AG08396 (cell line): ENCODE measurements at places on chromosomes 2 and 18.

GRCh38 chr2:171729952-171730317, 42.7 kb downstream of the DYNC1I2 start:
- no peak for DNase-seq

- no peak for DNase-seq
Observed at GRCh38 chr2:227366769-227367426, 12.2 kb downstream of the TM4SF20 start.

GRCh38 chr2:121080013-121080772, 204.8 kb downstream of the TFCP2L1 start:
- peak; percentile 74 for DNase-seq

DNA sequence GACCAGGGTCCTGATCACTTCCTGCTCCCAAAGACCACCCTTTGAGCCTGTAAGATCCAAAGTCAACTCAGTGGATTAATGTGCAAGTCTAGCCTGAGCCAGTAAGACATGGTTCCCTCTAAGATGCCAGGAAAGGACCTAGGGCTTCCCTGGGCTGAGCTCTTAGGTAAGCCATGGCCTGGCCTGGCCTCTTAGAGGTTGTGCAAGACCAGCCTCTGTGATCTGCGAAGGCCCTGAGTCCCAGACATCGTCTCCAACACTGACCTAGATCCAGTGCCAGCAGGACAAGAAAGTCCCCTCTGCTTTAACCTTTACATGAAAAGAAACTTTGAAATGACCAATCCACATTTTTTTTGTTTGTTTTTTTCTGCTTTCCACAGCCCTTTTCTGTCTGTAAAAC, 73.6 kb upstream of the CYP1B1 start:
- no peak for DNase-seq

DNA sequence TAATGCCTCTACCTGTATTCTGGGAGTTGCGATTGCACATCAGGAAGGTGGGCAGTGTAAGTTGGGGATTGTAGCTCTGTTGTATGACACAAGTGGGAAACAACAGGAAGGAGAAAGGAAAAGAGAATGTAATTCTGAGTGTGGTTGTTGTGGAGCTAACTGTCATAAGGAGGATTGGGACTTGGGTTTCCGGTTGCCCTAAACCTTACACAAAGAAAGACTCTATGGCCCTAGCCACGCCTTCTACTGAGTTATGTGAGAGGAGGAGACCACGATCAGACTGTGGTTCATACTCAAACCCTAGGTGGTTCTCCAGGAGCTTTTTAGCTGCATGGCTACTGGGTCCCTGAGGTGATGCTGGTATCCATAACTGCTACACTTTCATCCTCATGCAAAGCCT, 86.5 kb downstream of the TANC1 start:
- DNase-seq: no peak

DNA sequence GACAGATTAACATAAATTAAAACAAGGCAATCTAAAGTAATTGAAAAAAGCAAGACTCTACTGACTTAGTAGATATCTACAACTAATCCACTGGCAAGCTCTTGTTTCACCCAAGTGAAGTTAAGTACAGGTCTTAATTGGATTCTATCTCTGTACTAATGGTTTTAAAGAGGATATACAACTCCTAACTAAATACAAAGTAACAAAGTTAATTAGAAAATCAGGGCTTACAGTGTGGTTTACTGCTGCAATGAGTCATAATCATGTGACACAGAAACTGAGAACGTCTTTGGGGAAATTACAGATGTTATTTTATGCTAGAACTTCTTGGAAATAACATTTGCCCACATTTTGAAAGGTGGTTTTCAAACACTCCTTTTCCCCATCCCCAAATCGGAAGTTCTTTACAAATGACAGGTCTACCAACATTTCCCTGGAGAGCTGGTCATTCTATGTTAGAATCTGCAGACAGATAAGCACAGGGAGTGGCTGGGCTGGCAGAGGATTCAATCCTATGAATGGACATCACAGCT, 245.3 kb downstream of the STK39 start:
- no peak for DNase-seq

GRCh38 chr2:56262241-56262640, 78.5 kb downstream of the CCDC85A start:
- DNase-seq: no peak

GRCh38 chr2:143881246-143881645, 638.7 kb downstream of the ZEB2 start:
- no peak for DNase-seq

DNA sequence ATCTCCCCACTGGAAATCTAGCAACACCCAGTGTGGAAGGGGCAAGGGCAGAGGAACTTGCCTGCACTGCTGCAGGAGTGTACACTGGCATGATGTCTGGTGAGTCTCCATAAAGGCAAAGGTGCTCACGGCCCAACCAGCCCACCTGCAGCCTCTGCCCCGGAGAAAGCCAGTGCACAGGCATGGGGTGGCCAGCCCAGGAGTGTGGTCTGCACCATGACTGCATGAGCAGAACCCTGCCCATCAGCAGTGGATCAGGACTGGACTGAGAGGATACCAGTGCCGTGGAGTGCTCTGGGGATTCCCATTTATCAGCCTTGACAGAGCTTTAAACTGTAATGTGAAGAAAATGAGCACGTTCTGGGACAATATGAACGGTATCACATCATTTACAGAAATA, 342.6 kb upstream of the HS6ST1 start:
- no peak for DNase-seq
